Stimulated activated effector memory CD8-positive, alpha-beta T cell treated with anti-CD3 and anti-CD28 coated beads, Interleukin-12 subunit alpha, Interleukin-12 subunit beta, amount 100 ng/mL, for 72 hours (primary cell): ENCODE measurements at places on chromosomes 4 and X.

- DNase-seq = no peak
Measured at GRCh38 chrX:119495734-119496726, 27.8 kb downstream of the SLC25A5 start.

- DNase-seq = no peak
Measured at GRCh38 chrX:68354879-68355628, 78.2 kb downstream of the OPHN1 start.

DNA sequence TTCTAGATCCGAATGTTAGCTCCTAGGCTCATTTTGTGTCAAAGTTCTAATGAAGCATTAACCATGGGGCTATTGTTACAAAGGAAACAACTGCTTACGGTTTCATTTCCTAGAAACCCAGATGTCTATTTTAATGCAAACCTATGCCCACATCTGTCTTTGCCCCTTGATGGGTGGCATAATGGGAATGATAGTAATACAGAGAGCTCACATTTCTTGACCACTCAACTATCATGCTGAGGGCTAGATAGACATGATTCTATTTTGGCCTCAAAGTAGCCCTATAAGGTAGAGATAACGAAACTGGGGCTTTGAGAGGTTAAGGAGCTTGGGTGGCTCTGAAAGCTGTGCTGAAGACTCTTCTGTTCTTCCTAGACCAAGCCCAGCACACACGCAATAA lies 1.9 kb downstream of the TLR7 start:
- no peak for DNase-seq

DNA sequence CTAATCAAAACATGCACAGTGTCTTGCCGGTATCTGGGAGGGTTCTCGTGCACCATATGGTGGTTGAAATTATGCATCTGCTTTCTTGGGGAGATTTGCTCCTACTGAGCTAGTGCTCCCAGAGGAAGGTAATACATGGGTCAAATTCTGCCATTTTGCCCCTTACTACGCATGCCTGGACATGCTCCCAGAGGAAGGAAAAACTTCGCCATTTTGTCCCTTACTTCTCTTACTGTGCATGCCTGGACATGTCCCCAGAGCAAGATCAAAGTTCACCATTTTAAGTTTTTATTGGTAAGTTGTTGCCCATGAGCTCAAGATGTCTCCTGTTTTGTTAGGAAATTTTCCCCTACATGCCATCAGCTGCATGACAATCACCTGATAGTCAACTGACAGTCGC lies 252.1 kb upstream of the KLHL4 start:
- DNase-seq = no peak

DNA sequence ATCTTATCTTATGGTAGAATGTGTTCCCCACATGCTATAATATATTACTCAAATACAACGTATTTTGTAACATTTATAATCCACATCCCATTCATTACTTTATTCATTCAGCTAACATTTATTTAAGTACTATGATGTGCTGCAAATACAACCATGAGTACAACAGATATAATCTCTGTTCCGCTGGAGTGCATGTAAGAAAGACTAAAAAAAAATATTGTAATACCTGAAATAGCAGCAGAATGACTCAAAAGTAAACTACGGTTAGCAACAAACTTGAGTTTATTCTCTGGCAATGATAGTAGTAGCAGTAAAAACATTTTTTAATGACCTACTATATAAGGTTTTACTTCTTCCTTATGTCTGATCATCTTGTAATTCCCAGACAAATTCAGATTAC lies 1776.3 kb downstream of the STIM2 start:
- DNase-seq = no peak

GRCh38 chrX:18931972-18932371 lies 51.9 kb downstream of the PHKA2 start:
- DNase-seq = no peak

GRCh38 chrX:66022632-66023384 lies 17.1 kb downstream of the VSIG4 start:
- DNase-seq = no peak

GRCh38 chrX:12423346-12423745 lies 285.1 kb downstream of the FRMPD4 start:
- DNase-seq = no peak

DNA sequence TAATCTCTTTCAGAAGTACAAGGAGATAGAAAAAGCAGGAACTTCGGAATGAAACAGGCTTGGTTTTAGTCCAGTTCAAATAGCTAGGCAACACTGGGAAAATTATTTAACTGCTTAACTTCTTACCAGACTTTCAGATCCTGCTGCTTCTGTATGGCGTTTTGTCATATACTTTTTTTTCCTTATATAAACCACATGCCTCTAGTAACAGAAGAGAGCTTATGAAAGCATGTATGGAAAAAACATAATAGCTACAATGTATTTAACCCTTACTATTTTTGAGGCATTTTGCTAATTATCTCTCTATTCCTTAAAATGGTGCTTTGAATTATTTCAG lies 439.6 kb downstream of the INPP4B start:
- DNase-seq = no peak

DNA sequence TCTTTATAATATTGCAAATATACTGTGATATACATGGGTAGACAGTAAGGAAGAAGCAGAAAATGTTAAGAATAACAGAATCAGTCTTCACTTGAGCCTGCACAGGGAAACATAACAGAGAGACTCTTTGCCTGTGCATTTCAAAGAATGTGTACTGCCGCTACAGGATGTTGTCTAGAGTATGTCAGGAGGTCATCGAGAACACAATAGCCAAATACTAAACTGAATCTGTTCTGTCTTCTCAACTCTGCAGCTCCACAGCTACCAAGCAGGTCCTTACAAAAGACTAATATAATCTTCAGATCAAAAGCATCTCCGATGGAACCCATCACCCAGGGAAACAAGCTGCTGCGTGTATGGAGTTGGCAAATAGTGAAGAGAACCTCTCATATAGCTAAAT lies 471.5 kb downstream of the PCDH10 start:
- DNase-seq = no peak

- DNase-seq = peak; percentile 61
Measured at GRCh38 chr4:7863911-7864681, 75.6 kb downstream of the AFAP1 start.

DNA sequence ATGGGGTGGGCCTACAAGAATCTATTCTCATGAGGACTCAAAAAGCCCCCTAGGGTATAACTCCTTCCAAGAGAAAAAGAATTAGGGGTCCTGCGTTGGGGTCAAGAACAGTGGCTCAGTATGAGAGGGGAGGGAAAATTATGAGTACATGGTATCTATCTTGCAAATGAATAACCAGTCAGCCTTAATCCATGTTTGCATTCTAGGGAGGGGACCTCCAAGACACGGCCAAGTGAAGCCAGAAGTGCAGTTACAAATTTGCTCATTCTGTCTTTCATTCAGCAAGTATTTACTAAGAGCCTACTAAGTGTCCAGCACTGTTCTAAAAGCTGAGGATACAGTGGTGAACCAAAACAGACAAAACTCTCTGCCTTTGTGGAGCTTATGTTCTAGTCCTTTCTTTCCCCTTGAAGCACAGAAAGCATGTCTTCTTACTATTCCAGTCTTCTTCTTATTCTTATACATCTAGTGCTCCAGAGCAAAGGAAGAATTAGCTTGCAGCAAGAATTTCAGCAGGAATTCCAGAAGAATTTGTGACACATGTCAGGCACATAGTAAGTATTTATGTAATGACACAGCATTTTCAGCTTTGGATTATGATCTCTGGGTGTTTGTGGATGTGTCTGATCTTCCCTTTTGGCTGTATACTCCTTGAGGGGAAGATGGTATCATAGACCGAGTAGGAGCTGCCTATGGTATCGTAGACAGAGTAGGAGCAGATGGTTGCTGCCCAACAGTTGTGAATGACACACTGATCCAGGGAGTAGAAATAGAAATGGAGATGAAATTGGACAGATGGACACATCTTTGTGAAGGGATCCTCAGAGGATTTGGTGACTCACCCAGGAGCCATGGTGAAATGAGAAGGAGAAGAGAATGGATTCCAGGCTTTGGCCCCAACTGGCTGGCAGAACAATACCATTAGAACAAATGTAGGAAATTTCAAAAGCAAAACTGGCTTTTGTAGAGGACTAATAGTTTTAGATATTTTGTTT lies 75.9 kb downstream of the COQ2 start:
- no peak for DNase-seq

GRCh38 chr4:146857298-146857697 lies 88.4 kb downstream of the TTC29 start:
- DNase-seq = no peak

- DNase-seq = no peak
Measured at GRCh38 chr4:169644802-169645201, 24.4 kb downstream of the CLCN3 start.

- DNase-seq = no peak
Measured at GRCh38 chrX:69109706-69110105, 55.5 kb downstream of the PJA1 start.

DNA sequence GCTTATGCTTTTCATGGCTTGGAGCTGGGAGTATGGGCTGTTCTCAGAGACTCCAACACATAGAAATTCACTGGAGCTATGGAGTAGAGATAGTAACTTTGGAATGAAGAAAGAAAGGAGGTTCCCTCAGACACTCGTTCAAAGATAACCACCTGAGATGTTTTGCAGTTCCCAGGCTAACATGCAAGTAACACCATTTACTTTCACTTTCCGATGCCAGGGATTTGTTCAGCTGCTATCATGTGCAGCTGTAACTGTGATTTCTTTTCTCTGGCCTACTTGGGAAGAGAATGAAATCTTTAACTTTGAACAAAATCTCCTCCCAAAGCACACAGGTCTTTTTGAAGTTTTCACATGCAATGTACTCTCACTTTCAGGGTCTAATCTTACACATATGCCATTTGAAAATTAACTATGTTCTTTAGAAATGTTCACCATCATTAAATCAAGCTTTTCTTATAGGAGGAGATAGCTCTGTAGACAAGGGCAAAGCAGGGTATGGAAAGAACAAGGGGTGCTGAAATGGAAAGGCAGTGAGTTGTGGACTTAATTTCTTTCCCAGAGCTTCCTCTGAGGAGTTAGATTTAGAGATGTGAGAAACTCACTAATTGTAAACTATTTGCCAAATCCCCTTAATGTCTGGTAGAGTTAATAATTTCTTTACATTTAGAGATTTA lies 514.3 kb downstream of the PDHA2 start:
- DNase-seq = no peak

GRCh38 chrX:7983581-7983980 lies 56.4 kb upstream of the PNPLA4 start:
- DNase-seq = no peak

DNA sequence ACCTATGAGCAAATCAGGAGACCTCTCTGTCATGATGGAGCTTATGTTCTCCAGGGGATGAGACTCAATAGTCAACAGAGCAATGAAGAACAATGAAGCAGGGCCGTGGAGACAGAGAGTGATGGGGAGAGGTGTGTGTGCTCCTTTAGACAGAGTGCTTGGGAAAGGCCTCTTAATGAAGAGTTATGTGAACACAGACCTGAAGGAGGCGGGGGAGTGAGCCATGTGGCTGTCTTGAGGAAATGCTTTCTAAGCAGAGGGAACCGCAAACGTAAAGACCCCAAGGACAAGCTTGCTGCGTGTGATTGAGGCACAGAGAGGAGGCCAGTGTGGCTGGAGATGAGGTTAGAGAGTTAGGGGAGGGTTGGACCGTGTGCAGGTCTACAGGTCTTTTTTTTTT lies 53.1 kb downstream of the CHRNA9 start:
- DNase-seq = no peak

- no peak for DNase-seq
Measured at GRCh38 chr4:176499518-176499917, 179.8 kb downstream of the SPCS3 start.

DNA sequence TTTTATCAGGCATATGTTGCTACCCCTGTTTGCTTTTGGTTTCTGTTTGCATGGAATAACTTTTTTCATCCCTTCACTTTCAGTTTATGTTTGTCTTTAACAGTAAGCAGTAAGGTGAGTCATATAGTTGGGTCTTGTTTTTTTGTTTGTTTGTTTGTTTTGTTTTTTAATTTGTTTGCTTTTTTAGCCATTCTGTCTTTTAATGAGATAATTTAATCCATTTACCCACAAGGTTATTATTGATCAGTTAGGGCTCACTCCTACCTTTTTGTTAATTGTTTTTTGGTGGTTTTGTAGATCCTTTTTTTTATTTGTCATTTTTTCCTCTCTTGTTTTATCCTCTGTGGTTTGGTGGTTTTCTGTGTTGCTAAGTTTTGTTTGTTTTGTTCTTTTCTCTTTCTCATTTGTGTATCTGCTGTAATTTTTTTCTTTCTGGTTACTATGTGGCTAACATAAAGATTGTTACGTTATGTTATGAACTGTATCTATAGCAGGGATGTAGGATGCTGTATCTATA lies 379.5 kb upstream of the MAD2L1 start:
- DNase-seq = no peak

- no peak for DNase-seq
Measured at GRCh38 chrX:133601116-133601515, 185.8 kb upstream of the GPC4 start.

DNA sequence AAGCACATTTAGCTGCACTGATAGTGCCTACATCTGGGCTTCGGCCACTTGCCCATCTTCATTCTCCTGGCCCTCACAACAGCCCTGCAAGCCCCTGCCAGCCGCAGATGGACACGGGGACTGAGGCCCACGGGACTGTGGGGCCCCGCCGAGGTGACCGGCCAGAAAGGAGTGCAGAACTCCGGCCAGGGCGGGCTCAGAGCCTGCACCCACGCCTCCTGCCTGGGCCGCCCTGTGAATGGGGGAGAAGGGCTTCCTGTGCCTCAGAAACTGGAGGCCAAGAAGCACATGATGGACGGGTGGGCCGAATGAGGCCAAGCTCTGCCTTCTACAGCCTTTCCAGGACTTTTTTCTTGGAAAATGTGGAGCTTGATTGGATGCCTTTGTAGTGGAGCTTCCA lies 35.7 kb upstream of the HGFAC start:
- no peak for DNase-seq

DNA sequence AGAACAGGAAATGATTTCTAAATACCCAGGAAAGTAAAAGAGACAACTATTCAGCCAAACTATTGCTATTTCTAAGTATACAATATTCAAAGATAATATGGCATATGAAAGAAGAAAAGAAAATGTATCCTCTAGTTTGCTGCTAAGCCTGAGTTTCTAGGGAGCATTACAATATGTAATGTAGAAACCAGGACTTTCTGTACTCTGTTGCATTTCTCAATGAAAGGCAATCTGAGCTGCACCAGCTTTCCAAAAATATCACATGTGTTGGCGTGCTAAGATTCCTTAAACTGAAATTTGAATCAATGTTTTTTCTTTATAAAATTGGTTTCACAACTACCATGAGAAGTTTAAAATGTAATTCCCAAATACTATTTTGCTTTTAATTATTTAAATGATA lies 129.6 kb downstream of the ANK2 start:
- no peak for DNase-seq

- no peak for DNase-seq
Measured at GRCh38 chr4:63607169-63607872, 801.9 kb downstream of the TECRL start.

DNA sequence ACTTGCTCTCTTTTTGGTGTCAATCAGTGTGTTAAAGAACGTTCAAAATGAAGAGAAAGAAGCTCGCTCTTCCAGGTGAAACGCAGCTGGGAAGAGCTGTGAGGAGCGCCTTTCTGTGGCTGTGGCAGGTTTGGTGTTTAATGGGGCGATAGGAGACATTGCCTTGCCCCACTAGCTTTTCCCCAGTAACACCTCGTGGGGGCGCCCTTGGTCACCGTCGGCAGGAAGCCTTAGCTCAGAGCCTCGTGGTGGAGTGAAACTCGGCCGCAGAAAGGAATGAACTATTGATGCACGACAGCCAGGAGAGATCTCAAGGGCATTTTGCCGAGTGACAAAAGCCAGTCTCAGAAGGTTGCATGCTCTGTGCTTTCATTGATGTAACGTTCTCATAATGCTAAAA lies 65.1 kb downstream of the GPR143 start:
- no peak for DNase-seq
